Stimulated activated CD8-positive, alpha-beta memory T cell treated with anti-CD3 and anti-CD28 coated beads, Interleukin-12 subunit alpha, Interleukin-12 subunit beta, amount 100 ng/mL, for 4 hours (primary cell): ENCODE measurements at places on chromosomes 11 and 22.

GRCh38 chr22:19679522-19680101 is 34.7 kb upstream of the SEPTIN5 start:
- peak; percentile 6 for DNase-seq

GRCh38 chr22:31901388-31902137 is 42.8 kb upstream of the YWHAH start:
- no peak for DNase-seq

- DNase-seq, result no peak
Measured at GRCh38 chr11:131422496-131422895, 52.1 kb downstream of the NTM start.

GRCh38 chr11:83938148-83938547 is 652.0 kb upstream of the CCDC90B start:
- DNase-seq, result no peak
